Activated CD8-positive, alpha-beta T cell treated with anti-CD3 and anti-CD28 coated beads, Interleukin-2, amount 10 ng/mL, durations not matched to agents 7 days and 5 days (primary cell): ENCODE measurements at places on chromosomes 2 and 18. TPM values are rescaled to one million over a fixed set of nuclear protein-coding genes. Genes with fewer than 3 reads are reported as not detected.

CAPN14 gene
- not detected for total RNA-seq

CDK5R2 gene
- total RNA-seq: not detected

DNA sequence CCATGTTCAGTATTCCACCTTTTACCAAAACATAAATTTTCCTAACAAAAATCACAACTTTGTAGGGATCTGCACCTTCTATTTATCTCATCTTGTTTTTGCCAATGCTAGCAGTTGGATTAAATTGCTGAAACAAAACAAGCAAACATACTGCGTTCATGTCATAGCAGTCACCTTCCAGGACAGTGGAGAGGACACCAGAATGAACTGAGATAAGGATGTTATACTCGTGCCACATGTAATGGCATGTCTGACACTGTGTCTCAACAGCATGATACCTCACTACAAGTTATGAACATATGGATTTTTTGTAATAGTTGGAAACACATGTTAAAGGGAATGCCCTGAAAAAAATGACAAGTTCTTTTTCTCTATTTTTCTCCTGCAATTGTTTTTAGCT, 245.3 kb downstream of the XIRP2 start:
- no peak for DNase-seq

DNA sequence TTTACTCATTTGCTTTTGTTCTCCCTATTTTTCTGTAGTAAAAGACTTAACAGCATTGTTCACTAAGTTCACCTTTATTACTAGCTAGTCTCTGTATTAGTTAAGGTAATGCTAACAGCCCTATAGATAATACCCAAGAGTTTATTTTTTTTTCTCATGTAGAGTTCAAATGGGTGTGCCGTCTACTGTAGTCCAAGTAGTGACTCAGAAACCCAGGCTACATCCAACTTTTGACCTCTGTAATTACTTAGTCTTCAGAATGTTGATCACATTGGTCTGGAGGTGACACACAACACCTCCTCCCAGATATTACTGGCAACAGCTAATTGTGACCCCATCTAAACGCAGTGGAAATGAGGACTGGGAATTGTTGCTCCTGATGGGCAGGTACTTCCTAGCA, 7.7 kb downstream of the COQ10B start:
- no peak for DNase-seq

DNA sequence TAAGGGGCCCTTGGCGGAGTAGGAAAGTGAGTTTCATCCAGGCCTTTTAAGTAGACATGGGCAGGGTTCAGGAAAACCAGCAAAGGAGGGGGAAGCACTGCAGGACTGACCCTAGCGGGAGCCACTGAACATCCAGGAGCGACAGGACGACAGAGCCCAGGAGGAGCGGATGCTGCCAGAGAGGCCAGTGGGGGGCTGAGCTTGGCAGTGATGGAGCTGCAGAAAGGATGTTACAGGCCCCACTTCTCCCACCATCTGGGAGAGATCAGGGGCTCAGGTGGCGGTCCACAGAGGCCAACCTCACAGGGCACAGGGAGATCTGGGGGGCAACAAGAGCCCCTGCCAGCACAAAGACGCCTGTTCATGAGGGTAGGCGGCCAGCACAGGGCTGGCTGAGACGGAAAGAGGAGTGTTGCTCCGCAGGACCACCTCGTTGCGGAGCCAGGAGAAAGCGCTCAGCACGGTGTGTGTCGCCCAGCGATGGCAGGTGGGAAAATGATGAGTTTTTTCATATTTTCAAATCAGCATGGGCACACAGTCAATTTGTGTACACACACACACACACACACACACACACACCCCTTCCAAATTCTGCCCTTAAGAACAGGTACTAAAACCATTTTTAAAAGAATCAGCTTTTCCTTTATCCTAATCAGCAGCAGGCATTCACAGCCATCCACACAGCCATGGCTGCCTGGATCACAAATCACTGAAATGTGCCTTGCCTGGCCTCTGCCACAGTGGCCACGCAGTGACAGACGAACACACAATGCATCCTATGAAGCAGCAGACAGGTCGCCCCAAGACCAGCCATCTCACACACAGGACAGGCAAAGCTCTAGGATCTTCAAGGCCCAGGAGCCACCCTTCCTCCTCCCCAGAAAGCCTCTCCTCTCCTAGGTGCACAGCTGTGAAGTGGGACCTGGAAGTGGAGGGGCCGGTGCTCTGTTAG, 63.2 kb downstream of the NDUFA10 start:
- no peak for DNase-seq

UGT1A3 gene
- total RNA-seq: not detected

- DNase-seq: no peak
Measured at GRCh38 chr2:236988690-236989624, 96.7 kb upstream of the COPS8 start.

DNA sequence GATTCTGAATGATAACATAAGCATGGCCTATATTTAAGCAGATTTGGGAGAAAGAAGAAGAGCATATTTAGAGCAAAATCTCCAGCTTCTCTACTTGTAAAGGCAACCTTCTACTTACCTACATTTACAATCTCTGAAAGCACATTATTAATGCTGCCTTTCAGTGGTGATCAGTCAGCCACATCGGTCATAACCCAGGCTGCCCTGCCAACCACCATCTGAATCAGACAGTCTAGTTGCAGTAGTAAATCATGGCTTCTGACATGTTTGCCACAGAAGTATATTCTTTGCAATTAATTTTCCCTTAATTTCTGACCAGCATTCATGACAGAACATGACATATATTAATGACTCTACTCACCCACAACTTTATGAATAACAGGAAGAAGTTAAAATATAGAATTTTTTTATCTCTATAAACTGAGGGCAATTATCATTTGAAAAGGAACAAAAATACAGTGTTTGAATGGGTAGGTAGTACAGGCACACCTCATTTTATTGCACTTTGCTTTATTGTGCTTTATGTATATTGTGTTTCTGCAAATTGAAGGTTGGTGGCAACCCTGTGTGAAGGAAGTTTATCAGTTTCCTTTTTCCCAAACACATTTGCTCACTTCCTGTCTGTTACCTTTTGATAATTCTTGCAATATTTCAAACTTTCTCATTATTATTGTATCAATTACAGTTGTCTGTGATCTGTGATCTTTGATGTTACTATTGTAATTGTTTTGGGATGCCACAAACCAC, 531.6 kb upstream of the CHAC2 start:
- DNase-seq: no peak

DNA sequence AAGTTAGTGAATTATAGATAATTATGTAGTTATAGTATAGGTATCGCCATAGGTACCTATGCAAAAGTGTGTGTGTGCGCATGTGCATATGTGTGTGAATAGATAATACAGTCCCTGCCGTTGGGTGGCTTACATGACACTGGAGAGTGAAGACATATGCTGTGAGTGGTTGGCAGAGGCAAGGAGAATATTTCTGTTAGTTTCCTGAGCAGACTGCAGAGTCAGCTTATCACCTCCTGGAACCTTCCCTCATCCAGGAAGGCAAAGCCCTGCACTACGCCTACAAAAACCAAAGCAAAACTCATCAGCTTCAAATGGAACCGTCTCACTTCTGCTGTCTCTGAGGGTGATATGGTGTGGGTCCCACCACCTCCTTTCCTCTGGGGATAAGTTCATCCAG, 181.9 kb downstream of the LRRTM1 start:
- DNase-seq: no peak

DNA sequence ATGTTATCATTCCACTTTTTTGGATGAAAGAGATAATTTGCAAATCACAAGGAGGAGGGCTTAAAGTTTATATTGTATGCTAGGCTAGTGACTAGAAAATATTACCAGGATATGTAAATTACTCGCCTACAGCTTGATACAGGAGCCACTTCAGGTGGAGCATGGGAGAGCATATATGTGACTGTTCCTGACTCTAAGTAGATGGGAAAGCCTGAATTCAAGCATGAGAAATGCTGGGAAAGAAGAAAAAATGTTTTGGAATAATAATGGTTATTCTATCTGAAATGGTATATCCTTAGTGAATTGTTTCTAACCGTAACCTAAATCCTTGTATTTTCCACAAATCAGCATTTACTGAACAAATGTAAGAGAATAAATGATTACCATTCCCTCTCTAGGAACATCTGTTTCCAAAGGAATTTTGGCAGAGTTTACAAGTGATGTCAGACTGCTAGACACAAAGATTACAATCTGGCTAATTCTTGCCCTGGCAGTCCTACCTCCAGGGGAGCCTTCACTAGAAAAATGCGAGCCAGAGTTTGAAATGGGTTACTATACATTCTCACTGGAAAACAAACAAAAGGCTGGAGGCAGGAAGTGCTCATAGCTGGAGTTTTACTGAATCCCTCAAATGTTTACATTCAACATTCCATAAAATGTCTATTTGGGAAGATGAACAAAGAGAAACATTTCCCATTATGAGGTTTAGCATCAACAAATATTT, 129.4 kb upstream of the MAPRE2 start:
- DNase-seq: no peak

LNPK gene
- 49.0 TPM for total RNA-seq

GRCh38 chr2:42916324-42916723, 123.9 kb upstream of the HAAO start:
- no peak for DNase-seq

SCYGR4 gene
- not detected for total RNA-seq

ATG4B gene
- 81.2 TPM for total RNA-seq

OBSL1 gene
- total RNA-seq: 0.45 TPM

ALPI gene
- not detected for total RNA-seq

RAB6C gene
- total RNA-seq: not detected

GRCh38 chr2:1607971-1608688, 136.2 kb downstream of the PXDN start:
- no peak for DNase-seq

MSH2 gene
- 52.5 TPM for total RNA-seq

LDLRAD4 gene
- 35.7 TPM for total RNA-seq

GRCh38 chr2:109613922-109614714, at the start of the genes SEPTIN10 and SOWAHC:
SEPTIN10 (minus strand) TSS chr2:109613966; CDS start chr2:109613827, 139 bp downstream.
SOWAHC (plus strand) TSS chr2:109614364; CDS start chr2:109614490, 126 bp downstream.
- DNase-seq: peak; percentile 79

GRCh38 chr2:101820519-101820918, 123.0 kb downstream of the MAP4K4 start:
- DNase-seq: no peak
